Activated naive CD4-positive, alpha-beta T cell treated with anti-CD3 and anti-CD28 coated beads, Interleukin-2, amount 50 U/mL, for 16 hours (primary cell): ENCODE measurements at places on chromosomes 13 and 19.

- no peak for DNase-seq
Observed at GRCh38 chr13:106344342-106344741, 191.1 kb downstream of the EFNB2 start.

DNA sequence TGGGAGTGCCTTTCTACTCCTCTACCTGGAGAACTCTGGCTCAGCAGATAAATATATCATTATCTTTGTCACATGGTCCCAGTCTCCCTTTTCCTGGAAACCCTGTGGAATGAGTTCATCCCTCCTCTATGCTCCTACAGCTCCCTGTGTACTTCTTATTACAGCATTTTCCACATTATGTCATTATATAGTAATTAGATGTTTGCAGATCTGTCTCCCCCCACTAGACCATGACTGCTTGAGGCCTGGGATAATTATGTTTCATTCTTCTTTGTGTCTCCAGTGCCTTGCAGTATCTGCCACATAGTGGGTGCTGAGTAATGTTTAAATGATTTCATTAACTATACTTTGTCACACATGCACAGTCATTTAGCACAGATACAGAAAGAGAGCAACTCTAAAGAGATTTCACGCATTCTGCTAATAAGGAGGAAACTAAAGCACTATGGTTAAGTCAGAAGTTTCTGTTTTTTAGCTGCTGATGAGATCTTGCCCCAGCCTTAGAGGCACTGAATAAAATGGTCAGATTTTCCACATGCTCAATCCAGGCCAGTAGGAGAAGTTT lies 66.1 kb upstream of the DIAPH3 start:
- DNase-seq = no peak

DNA sequence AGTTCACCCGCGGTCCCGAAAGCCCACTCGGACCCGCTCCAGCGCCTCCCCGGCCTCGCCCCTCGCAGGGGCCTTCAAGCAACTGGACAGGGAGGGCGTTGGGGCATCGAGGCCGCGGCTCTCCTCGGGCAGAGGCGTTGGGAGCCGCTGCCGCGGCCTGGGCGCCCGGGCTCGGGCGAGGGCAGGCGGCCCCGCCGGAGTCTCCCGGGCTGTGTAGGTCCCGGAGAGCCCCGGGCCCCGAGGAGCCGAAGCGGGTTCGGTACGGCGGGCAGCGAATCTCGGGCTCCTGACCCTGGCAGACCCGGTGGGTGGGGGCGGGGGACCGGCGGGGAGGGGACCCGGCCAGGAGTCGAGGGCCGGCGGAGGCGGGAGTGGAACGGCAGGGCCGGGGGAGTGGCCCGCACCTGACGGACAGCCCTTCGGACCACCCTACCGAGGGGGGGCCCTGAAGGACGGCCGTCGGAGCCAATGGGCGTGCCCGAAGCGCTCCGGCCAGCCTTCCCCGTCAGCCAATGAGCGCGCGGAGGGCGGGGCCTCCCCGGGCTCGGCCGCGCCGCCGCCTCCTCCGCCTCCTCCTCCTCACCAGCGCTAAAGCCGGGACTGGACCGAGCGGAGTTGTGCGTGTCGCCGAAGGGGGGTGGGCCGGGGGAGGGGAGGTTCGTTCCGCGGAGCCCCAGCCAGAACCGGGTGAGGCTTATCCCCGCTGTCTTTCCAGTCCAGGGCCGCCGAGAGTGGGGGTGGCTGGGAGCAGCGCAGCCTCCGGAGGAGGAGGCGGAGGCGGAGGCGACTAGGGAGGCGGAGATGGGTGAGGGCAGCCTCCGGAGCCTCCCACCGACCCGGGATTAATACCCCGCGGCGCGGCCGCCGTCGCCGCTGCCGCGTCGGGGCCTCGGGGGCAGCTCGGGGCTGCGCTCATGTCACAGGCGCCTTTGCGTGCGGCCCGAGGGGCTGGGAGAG lies at the start of gene ZMYM2:
TSS of gene ZMYM2 (plus strand) at position 573 of the 957 bp plus-strand sequence. CDS start 34,346 bp downstream, outside the sequence.
- peak; percentile 98 for DNase-seq

DNA sequence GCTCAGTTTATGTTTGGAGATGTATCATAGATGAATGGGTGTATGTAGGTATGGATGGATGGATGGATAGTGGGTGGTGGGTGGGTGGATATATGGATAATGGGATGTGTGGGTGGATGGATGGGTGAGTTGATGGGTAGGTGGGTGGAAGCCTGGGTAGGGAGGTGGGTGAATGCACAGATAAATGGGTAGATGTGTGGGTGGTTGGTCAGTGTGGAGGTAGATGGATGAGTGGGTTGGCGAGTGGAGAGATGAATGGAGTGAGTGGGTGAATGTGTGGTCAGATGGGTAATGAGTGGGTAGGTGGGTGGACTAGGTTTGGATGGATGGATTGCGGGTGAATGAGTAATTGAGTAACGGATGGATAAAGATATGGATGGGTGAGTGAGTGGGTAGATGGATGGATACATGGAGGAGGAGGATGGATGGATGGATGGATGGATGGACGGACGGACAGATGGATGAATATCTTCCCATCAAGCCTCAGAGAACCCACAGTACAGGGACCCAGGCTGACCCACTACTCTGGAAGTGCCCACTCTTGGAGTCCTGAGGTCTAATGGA lies 13.4 kb downstream of the MEIS3 start:
- DNase-seq = no peak

- DNase-seq = no peak
Observed at GRCh38 chr19:35577918-35578317, 8.1 kb upstream of the PMIS2 start.
